ENCODE measurements at places on chromosomes 4 and X. TPM values are rescaled to one million over a fixed set of nuclear protein-coding genes. Genes with fewer than 3 reads are reported as not detected.

Gene CPZ
- not detected for polyA plus RNA-seq

Gene GYPB
- polyA plus RNA-seq = 2.5 TPM

Gene HMGN5
- 38.0 TPM for polyA plus RNA-seq

Gene CNKSR2
- 145 TPM for polyA plus RNA-seq

Gene SYN1
- 79.5 TPM for polyA plus RNA-seq

Gene NIPAL1
- 0.50 TPM for polyA plus RNA-seq

Gene FGFBP2
- not detected for polyA plus RNA-seq

Gene SLC35A2
- polyA plus RNA-seq = 16.3 TPM

Gene ARMCX4
- 5.1 TPM for polyA plus RNA-seq

Gene MAOA
- polyA plus RNA-seq = 0.92 TPM

Gene CT45A3
- not detected for polyA plus RNA-seq

Gene PCYT1B
- polyA plus RNA-seq = 0.88 TPM

Gene MAP3K15
- not detected for polyA plus RNA-seq

Gene NDP
- 6.6 TPM for polyA plus RNA-seq

Gene MAGEE2
- not detected for polyA plus RNA-seq

Gene CHRNA9
- not detected for polyA plus RNA-seq

Gene FAM47A
- polyA plus RNA-seq = not detected

Gene MAML3
- 0.48 TPM for polyA plus RNA-seq

Gene TLR7
- polyA plus RNA-seq = not detected

Gene FRMPD3
- polyA plus RNA-seq = 0.53 TPM

Gene NWD2
- 21.9 TPM for polyA plus RNA-seq

Gene GPR34
- 2.6 TPM for polyA plus RNA-seq

Gene PAGE5
- polyA plus RNA-seq = not detected

Gene PPP4R3C
- not detected for polyA plus RNA-seq

Gene PNPLA4
- 19.3 TPM for polyA plus RNA-seq

Gene RHOXF2
- 0.97 TPM for polyA plus RNA-seq

Gene PPP1R3F
- 13.1 TPM for polyA plus RNA-seq

Gene AFM
- not detected for polyA plus RNA-seq

Gene SERPINA7
- polyA plus RNA-seq = not detected

Gene SAGE1
- polyA plus RNA-seq = not detected

Gene PDE5A
- polyA plus RNA-seq = 103 TPM

Gene FBXW7
- polyA plus RNA-seq = 121 TPM

Gene ASB12
- polyA plus RNA-seq = not detected

All from Purkinje cell (primary cell).